ENCODE measurements at places on chromosomes 5 and 9.

DNA sequence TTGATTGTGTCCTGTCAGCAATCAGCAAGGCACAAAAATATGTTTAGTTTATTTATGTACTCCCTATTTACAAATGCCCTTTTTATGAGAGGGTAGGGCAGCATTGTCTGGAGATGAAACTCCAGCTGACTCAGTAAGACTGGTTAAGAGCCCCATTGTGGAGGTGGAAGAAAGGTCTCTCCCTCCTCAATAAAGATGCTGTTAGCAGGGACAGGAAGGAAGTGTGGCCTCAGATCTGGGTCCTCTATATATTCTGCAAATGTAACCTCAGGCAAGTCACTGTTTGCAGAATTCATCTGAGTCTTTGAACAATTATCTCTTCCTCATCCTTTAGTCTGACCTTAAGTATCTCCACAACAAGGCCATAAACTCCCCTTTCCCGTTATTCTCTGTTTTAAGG is 48.3 kb upstream of the TRAF1 start:
- DNase-seq: no peak

DNA sequence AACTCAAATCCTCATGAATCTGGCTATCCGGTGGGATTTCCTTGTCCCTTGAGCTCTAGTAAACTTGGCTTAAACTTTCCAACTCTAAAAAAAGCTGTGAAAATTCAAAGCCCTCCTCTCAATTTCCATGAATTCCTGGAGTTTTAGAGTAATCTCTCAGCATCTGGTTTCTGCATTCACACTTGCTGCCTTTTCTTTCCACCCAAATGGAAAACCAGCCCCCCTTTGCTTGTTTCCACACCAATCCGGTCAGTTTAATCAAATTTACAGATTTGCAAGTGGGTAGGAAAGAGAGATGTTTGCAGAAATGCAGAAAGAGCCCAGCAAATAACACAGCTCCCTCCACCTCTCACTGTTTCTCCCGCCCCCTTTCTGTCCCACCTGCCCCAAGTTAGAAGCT is 91.1 kb downstream of the ENC1 start:
- DNase-seq: no peak

DNA sequence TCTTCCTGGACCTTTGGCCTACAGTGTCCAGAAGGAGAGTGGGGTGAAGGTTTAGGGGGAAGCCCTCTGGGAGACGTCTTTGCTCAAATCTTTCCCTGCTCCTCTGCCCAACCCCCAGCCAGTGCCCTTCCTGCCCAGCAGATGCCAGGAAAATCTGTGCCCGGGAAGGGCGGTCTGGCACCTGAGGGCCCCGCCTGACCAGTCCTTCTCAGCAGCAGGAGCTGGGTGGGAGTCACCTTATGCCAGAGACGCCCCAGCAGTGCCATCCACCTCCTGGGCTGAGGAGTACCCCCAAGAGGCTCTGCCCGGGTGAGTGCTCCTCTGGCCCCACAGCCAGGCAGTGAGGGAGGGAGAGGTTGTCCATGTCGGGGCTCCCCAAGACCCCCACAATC is 14.9 kb upstream of the CERCAM start:
- no peak for DNase-seq

DNA sequence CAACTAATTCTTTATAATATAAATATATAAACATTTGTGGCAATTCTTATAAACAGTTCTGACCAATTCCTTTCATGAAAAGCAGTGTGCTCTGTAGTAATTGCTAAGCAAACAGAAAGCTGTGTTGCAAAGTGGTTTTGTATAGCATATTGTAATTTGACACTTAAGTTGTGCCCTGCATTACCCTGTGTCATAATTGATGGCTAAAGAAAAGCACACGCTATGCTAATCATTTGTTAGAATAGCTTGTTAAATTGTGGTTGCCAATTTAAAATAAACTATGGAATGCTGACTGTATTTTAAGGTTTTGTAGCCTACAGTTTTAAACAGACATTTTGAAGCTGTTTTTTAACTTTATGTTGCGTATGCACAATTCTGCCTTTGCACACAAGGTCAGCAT is 140.0 kb downstream of the PBX3 start:
- DNase-seq: no peak

GRCh38 chr9:120917929-120918762 is 8.4 kb downstream of the TRAF1 start:
- no peak for DNase-seq

- no peak for DNase-seq
These were observed 290.5 kb downstream of the BNC2 start for GRCh38 chr9:16579872-16580432.

DNA sequence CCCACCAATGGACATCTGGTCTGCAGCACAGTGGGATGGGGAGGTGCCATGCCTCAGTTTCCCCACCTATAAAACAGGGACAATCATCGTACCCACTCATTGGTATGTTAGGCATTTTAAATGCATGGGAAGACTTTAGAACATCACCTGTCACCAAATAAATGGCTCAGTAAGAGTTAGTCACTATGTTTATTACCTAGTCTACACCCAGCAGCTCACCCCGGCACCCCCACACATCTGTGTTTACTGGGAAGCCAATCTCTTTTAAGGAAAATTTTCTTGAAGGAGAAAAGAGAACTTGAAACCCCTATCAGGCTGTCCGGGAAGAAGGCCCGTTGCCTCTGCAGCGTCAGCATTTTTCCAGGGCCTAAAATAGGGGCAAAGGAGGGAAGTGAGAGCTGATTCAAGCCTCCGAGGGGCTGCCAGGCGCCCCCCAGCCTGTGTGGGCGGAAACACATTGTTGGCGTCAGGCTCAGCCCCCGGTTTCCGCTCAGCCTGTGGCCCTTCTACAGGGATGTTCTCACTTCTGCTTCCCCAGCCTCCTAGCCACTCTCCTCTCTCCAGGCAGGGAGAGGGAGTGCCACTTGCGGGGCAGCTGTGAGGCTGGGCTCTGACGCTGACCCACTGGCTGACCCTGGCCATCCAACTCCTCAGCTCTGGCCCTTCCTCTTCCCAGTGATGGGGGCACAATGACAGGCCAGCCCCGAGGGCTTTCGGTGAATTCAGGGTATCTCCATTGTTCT is 4.6 kb downstream of the CSF1R start:
- no peak for DNase-seq

DNA sequence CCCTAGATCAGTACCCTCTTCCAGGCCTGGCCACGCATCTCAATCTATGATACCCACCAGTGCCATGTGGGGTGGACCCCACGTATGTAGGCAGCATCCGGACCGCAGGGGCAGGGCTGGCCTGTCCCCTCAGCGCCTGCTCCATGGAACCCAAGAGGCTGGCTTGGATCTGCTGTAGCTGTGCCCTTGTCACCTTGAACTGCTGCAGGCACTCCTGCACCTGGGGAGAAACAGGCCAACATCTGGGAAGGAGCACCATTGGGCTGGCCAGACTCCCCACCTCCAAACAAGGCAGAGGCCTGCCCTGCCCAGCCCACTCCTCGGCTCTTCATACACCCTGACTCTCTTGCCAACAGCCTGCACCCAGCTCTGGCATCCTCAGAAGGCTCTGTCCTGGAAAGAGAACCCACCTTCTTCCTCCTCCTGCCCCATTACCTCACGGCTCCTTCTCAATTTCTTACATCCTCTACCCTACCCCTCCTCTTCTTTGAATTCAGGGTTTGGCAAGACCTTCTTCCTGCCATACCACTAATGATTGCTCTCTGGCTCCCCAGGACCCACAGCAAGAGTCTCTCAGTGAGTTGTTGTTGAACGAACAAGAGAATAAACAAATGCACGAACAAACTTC is 7.7 kb downstream of the HK3 start:
- DNase-seq: no peak

DNA sequence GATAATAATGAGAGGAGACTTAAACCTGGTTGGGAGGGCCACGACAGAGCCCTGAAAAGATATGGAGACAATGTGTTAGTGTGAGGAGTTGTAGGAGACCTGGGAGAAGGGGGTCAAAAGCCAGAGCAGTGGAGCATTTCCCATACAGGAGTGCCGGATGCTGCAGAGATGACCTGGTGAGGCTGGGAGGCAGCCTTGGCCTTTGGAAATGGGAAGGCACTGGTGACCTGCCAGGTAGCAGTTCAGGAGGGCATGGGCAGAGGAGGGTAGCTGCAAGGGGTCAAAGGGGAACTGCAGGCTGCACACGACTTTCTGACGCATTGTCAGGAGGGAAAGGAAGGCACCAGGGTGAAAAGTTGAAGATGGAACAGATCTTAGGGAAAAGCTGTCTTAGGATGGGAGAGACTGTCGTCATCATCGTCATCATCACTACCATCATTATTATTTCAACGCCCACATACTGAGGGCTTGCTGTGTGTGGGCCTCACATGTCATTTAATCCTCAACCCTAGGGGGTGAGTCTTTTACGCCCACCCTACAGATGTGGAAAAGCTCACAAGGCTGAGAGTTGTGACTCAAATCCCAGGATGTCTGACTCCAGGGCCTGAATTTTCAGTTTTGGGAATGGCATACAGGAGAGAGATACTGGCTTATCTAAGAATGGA is 13.3 kb downstream of the ARAP3 start:
- DNase-seq: no peak

DNA sequence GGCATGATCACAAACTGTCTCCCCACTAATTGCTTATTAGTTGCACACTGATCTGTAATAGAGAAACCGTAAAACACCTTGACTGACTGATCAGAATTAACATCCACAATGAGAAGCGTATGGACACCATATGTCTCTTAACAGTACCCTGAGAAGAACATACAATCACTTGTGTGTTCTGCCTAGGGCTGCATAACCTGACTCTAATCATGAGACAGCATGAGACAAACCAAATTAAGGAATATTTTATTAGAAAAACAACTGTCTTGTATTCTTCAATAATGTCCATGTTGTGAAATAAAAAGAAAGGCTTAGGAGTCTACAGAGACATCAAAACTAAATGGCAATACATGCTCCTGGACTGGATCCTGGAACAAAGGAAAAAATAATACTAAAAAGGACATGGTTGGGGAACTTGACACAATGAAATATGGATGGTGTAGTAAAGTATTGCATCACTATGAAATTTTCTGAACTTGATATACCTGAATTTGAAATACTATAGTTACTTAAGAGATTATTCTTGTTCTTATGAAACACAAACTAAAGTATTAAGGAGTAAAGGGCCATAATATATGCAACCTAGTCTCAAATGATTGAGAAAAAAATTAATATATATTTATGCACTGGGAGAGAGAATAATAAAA is 162.1 kb downstream of the CWC27 start:
- DNase-seq: no peak

- no peak for DNase-seq
These were observed 30.1 kb downstream of the SLIT3 start for GRCh38 chr5:169270827-169271226.

DNA sequence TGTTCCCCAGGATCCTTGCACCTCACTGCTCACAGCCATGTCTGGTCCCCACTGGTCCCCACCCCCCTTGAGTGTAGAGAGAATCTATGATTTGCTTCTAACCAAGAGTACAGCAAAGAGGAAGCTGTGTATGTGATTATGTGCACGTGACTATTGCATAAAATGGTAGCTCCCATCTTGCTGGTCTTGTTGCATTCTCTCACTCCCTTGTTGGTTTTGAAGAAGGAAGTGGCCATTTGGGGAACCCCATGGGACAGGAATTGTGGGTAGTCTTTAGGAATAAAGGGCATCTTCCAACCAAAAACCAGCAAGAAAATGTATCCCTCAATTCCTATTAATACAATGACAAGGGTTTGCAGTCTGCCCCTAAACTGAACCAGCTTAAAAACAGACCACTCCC is 5.2 kb upstream of the FCN2 start:
- no peak for DNase-seq

DNA sequence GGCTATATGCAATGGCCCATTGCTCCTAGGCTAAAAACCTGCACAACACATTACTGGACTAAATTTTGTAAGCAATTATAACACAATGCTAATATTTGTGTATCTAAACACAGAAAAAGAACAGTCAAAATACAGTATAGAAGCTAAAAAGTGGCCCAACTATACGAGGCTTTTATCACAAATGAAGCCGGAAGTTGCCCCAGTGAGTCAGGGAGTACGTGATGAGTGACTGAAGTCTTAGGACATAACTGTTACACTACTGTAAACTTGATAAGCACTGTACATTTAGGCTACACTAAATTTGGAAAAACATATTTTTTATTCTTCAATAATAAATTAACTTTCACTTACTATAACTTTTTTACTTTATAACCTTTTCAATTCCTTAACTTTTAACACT is 105.2 kb upstream of the PRR16 start:
- no peak for DNase-seq

DNA sequence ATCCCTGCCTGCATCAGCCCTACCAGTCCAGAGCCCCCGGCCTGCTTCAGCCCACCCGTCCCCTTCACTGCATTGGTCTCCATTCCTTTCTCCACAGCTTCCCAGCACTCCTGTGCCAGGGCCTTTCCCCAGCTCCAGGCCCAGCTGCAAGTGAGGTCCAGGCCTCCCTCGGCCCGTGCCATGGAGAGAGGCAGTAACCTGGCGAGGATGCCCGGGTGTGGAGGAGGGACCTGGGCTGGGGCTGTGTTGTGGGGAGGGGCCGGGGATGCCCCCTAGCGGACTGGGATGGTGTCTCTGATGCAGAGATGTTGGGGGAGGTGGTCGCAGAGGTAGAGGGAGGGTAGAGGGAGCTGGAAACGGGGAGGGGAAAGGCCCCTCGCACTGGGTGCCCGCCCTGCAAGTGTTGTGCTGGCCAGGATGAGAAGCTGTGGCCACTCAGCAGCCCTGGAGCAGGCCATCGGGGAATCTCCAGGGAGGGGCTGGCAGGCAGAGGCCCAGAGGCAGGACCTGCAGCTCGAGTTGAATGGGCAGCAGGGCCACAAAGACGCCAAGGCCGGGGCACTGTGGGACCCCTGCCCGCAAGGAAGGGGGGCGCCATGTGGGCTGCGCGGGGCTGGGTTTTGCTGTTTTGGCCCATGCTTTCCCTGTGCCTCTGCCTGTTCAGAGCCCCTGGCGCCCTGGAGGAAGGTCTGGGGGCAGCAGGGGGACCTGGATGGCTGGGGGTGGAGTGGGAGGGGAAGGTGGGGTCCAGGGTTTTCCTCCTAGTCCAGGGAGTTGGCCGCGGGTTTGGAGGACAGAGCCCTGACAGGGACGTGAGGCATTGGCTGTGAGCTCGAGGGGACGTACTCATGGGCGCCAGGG is 26.0 kb upstream of the NKD2 start:
- DNase-seq: no peak

GRCh38 chr5:6849316-6850105 is 136.3 kb downstream of the TENT4A start:
- DNase-seq: no peak

- DNase-seq: no peak
These were observed 348.4 kb downstream of the TRIM32 start for GRCh38 chr9:117035546-117035945.

GRCh38 chr5:77028631-77029375 is 1.4 kb upstream of the AGGF1 start:
- no peak for DNase-seq

GRCh38 chr5:54736003-54736797 is 218.6 kb downstream of the SNX18 start:
- no peak for DNase-seq

- no peak for DNase-seq
These were observed 45.5 kb downstream of the SLC6A3 start for GRCh38 chr5:1399737-1400136.

Data from CD4-positive, alpha-beta T cell (primary cell).